ENCODE measurements at places on chromosomes 4 and X. TPM values are rescaled to one million over a fixed set of nuclear protein-coding genes. Genes with fewer than 3 reads are reported as not detected.
A peak's percentile ranks its signal among the peaks of the same experiment; 100 is the strongest.

OFD1 gene
- 14.4 TPM for total RNA-seq

WAS gene
- total RNA-seq, result not detected

PTTG2 gene
- total RNA-seq, result not detected

XAGE1A gene
- total RNA-seq, result not detected

- peak; percentile 15 for DNase-seq
Observed at GRCh38 chr4:123616951-123617461, 220.4 kb downstream of the SPRY1 start.

- DNase-seq, result no peak
Observed at GRCh38 chr4:6177587-6178197, 22.7 kb downstream of the JAKMIP1 start.

GRCh38 chr4:122827258-122827878 lies 737 bp downstream of the FGF2 start:
- peak; percentile 33 for DNase-seq

- no peak for DNase-seq
Observed at GRCh38 chr4:88212253-88212561, 53.8 kb upstream of the ABCG2 start.

DNA sequence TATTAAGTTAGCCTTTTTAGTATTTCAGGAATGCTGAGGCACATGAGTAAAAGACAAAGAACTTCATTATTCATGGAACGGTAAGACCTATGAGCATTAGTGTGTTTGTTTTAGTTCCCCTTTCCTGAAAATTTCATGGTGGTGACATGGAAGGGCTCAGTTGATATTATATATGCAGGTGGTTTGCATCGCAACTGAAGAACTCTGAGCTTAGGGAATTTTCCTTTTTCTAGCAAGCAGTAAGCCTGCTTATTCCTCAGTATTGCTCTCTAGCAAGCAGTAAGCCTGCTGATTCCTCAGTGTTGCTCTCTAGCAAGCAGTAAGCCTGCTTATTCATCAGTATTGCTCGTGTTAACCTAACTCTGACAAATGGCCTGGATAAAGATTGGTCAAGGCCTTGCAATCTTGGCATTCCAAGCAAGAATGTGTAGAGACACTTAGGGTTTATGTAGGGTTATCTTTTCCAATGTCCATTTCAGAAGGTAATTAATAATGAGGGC lies 37.7 kb upstream of the MAGEB18 start:
- no peak for DNase-seq

GRCh38 chrX:74291577-74291963 lies 12.4 kb upstream of the ZCCHC13 start:
- no peak for DNase-seq

DNA sequence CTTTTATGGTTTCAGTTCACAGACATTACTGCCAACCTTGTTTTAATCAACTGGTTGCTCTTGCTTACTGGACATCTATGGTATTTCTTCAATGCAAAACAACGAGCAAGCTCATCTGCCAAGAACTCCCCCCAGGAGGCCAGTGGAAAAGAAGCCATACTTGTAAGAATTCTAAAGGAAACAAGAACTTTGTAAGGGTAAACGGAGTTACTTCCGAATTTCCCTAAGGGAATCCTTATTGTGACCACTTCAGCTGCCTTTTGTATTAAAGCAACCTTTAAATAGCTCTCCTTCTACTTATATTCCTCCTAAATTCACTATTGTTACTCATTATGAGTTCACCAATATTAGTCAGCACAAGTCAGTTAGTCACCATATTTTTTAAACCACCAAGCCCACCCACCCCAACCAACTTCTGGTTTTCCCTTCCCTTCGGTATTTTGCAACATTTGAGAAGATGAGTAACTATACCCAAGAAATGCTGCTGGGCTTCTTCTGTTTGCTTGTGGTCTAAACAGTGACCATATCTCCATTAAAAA lies 602.8 kb upstream of the DIPK2B start:
- peak; percentile 95 for DNase-seq

Measured in PC-3 (cell line).